SW 1271 (cell line): ENCODE measurements at places on chromosomes 16 and 17.

- DNase-seq = no peak
These were observed 25.3 kb downstream of the IGF2BP1 start for GRCh38 chr17:49022391-49022941.

DNA sequence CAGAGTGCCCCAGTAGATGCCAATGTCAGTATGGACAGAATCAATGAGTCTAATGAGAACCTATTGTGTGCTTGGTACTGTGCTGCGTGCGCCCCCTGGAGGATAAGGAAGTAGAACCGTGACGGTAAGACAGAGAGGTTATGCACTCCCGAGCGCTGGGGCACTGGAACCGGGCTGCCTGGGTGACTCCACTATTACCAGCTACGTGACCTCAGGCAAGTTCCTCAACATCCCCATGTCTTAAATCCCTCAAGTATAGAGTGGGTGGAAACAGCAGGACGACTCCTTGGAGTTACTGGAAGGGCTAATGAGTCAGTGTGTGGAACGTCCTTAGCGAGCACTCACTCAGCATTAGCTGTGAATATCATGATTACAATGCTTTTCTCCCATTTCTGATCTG, 16.2 kb downstream of the CHST4 start:
- DNase-seq = peak; percentile 3

DNA sequence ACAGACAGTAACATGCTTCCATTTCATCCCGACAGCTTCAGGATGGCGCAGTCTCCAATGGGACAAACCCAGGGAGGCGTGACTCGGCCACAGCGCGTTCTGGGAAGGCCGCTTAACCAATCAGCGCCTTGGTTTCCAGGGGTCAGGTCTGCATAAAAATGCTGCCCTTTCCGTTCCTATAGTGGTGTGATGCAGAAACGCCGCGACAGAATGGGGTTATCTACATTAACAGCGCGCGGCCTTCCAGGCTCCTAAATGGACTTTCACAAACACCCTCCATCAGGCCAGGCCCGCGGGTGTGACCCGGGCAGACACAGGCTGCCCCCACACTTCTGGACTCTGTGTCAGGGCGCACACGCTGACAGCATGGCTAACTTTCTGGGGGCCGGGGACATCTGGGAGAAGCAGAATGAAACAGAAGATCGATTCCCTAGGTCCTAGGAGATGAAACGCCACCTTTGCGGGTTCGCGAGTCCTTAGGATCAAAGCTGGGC, 792 bp downstream of the TMEM231 start:
- DNase-seq = no peak

- peak; percentile 91 for DNase-seq
These were observed 46.3 kb downstream of the VMP1 start for GRCh38 chr17:59753522-59754467.

DNA sequence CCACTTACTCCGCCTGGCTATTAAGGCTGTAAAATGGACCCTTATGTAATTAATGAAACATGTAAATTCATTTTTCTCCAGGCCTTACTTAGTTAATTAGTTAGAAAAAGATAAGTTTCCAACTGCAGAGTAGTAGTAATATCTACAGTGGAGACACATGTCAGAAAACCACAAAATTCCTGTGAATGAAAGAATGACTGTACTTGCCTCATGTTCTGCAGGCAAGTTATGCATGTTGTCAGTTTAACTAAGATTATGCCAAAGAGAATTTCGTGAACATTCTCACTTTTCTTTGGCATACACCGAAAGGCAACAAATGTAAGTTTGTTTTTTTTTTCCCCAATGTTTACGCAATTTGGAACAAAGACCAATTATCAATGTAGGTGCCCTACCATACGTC, 16.8 kb upstream of the CCL1 start:
- DNase-seq = no peak

- DNase-seq = no peak
These were observed 237.0 kb upstream of the SOX9 start for GRCh38 chr17:71883845-71884244.
